Urinary bladder (tissue), 4 donors: ENCODE measurements at places on chromosomes 7 and 10.

DNA sequence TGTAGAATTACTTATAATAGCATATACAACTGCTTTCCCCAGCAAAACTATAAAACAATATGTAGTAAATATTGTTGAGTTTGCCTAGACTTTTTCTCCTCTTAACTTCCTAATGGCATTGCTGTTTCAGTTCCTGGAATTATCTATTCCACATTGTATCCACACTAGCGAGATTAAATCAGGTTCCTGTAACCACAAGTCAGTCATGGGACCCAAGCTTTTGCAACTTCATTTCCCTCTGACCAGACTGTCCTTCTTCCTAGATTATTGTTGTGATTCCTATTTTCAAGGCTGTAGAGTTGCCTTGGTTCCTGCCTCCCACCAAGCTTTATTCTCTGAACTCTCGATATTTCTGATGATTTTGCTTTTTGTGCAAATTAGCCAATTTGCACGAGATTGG is 173.3 kb upstream of the ZNF804B start:
- no peak for DNase-seq

DNA sequence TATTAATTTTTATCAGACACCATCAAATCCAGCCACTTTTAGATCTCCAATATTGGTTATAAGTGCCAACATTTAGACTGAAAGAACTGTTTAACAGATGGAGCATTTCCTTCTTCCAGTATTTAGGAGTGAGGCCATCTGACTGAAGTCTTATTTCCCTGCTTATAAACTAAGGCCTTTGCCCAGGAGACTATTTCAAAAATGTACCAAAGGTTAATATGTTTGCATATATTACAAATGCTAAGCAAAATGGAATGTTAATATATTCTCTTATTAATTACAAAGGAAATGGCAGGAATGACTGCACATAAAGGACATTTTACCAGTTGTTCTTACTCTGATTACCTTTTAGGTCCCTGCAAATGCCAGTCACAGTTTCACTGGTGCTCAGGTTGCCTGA is 238.9 kb upstream of the PLXNA4 start:
- no peak for DNase-seq

DNA sequence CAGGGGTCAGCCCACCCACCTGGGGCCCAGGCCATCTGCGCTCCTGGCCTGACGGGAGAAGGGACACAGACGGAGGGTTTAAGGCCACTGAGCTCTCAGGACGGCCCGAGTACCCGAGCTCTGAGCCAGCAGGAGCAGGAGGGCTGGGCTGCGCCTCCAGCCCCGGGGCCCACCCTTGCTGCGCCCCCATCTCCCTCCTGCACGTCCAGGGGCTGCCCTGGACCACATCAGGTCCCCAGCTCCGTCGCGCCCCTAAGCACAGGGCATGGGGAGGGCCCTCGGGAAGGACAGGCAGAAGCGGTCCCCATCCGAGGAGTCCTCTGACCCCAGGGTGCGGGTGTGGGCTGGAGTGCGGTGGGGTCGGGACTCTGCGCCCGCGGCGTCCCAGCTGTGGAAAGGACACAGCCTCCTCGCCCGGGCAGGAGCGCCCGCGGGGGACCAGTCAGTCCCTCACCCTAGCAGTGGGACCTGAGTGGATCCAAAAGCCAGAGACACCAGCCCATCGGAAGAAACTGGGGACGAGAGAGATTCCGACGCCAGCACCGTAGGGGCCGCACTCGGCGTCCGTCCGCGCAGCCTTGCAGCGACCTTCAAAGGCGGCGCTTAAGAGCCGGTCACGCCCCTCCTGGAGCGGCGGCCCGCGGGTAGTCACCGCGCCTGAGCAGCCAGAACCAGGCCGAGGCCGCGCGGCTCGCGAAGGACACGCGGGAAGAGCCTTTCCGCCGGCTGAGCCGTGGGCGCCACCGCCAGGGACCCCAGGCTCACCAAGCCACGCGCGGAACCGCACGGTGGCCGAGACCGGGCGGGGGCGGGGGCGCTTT is 15.9 kb downstream of the CAMK2B start:
- no peak for DNase-seq

- DNase-seq: no peak
Measured at GRCh38 chr7:70668606-70669358, 463.2 kb upstream of the GALNT17 start.

- DNase-seq: no peak
Measured at GRCh38 chr7:24870766-24871165, 109.2 kb downstream of the OSBPL3 start.

DNA sequence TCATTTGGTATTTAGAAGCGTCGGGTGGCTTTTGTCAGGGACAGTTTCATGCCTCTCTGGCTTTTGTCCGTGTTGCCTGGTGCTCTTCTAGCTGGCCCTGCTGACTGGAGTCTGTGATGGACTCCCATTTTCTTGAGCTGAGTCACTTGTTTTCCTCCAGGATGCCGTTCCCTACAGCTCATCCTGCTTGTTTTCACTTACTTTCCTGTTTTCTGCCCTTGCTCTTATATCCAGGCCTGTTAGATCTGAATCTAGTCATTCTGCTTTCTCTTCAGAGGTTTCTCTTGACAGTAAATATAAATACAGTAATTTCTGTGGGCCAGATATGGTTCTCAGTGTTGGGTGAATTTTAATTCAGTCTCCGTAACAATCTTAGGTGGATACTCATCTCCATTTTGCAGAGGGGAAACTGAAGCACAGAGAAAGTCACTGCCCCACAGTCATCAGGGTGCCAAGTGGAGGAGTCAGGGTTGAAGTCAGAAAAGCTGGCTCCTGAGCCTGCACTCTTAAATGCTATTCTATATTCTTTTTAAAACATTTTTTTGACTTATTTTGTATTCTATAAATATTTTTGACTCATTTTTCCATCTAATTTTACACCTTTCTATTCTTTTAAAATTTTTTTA is 85.4 kb downstream of the CCNY start:
- DNase-seq: no peak

- no peak for DNase-seq
Measured at GRCh38 chr10:71708301-71708703, 11.3 kb downstream of the C10orf105 start.

- no peak for DNase-seq
Measured at GRCh38 chr7:127089146-127089545, 163.6 kb downstream of the GRM8 start.

GRCh38 chr10:82750538-82750937 is 875.5 kb downstream of the NRG3 start:
- DNase-seq: no peak

GRCh38 chr7:107631588-107632491 is 28.8 kb upstream of the SLC26A4 start:
- DNase-seq: no peak

- DNase-seq: peak; percentile 29
Measured at GRCh38 chr7:85186083-85186520, 754 bp downstream of the SEMA3D start.

GRCh38 chr10:103696094-103696410 is 159.3 kb downstream of the SH3PXD2A start:
- DNase-seq: no peak

DNA sequence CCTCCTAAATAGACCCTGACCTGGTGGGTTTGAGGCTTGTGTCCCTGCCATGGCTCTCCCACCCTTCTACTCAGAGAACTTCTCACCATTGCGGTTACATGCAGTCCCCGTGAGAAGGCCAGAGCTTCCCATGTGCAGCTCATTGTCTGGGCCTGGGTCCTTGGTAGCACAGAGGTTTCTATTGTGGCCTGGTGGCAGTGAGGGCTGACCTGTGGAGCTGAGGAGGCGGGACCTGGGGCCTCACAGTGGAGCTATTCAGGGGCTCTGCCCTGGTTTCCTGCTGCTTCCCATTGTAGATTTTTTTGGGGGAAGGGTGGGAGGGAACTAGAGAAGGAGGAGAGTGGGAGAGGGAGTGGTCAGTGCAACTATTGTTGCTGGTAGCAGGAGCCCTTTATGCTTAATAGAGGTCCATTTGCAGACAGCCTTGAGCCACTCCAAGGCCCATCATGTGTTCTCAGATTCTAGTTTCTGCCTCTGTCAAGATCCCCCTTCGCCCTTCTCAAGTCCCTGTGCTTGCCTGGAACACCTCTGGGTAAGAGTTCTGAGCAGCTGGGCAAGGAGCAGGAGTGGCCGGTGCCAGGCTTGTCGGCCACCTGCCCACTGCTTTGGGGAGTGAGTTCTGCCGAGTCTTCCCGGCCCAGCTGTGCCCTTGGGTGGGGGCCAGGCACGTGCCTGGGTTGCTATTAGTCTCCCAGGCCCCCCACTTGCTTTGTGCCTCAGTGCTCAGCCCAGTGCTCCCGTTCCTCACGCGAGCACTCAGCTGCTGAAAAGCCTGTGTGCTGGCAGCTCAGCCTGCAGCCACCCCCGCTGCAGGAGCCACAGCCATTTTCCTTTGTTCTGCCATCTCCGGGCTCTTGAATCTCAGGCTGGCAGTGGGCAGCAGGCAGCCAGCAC is 10.7 kb downstream of the TSPAN14 start:
- DNase-seq: no peak

DNA sequence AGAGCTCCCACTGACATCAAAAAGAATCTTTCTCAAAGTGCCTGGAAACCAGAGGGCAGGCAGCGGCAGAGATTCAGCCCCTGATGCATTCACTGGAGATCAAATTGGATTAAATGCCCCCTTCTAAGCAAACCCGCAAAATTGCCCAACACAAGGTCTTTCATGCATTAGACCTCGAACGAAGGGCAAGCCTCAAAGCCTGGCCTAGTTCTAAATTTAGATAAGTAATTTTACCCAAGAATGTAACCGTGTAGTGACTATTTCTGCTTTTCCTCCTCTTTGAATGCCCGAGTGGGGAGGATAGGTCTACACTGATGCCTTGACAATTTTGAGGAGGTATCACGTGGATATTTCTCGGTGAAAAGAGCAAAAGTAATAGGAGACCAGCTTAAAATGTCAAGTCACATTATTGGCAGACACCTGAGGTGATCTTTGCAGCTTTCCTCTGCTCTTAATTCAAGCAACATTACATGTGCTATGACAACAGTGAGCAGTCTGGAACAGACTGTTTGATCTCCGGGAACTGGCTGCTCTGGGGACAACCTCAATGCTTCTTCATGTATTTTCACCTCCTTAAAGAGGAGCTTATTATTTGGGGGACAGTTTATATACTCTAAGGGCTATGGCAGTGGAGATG is 1263.5 kb upstream of the AUTS2 start:
- DNase-seq: no peak

DNA sequence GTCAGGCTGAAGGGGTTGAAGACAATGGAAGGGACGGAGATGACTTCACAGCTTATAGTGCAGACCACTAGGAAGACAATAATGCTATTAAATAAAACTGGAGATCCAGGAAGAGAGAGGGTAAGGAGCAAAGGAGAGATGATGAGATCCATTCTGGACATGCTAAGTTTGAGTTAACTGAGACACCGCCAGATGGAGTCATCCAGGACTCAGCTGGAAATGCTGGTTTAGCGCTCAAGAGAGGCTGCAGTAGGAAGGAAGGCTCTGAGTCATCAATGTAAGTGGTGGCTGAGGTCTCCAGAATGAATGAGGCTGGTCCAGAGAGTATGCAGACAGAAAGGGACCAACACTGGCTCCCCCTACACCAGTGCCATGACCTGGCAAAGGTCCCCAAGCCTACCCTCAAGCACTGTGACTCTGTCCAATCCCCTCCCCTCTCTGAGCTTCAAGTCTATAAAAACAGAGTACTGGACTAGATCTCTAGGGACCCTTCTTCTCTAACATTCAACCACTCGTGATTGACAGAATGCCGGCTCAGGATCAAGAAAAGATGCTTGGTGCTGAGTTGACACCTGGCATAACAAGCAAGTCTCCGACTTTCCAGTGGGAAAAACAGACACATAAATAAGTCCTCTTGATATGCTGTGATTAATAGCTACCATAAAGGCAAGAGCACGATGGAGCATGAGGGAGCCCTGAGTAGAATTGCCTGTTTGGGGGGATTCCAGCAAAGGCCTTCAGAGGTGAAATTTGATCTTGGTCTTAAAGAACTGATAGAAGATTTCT is 8.9 kb downstream of the GFRA1 start:
- no peak for DNase-seq

DNA sequence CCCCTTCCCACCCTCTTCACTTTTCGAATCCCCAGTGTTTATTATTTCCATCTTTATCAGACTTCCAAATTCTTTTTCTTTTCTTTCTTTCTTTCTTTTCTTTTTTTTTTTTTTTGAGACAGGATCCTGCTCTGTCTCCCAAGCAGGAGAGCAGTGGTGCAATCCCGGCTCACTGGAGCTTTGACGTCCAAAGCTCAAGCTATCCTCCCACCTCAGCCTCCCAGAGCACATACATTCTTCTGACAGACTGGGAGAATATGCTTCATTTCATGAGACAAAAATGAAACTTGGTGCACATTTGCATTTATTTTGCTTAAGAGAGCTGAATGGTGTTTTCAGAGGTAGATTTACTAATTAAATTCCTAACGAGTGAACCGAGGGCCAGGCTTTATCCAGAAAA is 80.1 kb upstream of the FZD8 start:
- no peak for DNase-seq

DNA sequence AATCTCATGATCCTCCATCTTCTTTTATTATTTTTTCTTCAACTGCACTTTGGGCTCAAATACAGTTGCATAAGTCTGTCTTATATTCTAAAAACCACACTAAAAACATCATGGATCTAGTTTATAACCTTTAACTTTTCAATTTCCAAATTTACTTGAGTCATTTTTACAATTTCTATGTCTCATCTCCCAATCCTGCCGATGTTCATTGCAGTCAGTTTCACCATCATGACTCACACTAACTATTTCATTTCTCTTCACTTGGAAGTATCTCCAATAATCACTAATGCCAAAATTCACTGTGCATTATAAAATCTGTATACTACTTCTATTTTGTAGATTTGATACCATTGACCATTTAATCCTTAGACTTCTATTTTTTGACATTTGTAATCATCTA is 806.9 kb upstream of the SORCS1 start:
- DNase-seq: no peak

DNA sequence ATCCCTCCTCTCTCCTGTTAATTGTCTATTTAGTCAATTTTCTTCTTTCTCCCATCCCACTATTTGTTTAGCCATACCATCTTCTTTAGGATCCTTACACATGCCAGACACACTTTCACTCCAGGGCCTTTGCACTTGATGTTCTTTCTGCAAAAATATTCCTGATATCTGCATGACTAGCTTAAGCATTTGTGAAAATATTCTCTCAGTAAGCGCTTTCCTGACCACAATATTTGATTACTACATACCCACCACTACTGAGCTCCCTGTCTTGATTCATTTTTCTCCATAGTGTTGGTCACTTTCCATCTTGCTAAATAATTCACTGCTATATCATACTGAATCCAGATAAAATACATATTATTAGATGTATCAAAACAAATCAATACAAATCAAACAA is 75.1 kb downstream of the SEMA3D start:
- no peak for DNase-seq

- DNase-seq: no peak
Measured at GRCh38 chr7:4076701-4077294, 605.3 kb upstream of the FOXK1 start.

- no peak for DNase-seq
Measured at GRCh38 chr7:100435401-100436304, 644 bp downstream of the PPP1R35 start.

DNA sequence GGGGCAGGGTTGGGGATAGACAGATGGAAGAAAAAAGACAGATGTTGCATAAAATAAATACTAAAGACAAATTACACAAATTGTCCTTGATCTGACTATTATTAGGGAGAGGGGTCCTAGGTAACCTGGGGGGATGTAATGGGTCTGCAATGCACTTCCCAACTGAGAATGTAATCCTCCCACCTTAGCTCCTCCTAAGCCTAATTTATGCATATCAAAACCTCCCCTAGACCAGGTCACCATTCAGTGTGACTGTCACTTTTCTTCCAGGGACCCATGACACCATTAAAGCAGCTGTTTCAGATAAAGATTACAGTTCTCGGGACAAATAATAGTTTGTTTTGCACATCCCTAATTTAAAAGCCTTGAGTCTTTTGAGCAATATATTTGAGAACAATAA is 133.9 kb upstream of the FEZF1 start:
- no peak for DNase-seq
